D721Med (cell line): ENCODE measurements at places on chromosomes 11 and 22.

GRCh38 chr22:27906241-27906640, 12.8 kb downstream of the PITPNB start:
- no peak for DNase-seq

DNA sequence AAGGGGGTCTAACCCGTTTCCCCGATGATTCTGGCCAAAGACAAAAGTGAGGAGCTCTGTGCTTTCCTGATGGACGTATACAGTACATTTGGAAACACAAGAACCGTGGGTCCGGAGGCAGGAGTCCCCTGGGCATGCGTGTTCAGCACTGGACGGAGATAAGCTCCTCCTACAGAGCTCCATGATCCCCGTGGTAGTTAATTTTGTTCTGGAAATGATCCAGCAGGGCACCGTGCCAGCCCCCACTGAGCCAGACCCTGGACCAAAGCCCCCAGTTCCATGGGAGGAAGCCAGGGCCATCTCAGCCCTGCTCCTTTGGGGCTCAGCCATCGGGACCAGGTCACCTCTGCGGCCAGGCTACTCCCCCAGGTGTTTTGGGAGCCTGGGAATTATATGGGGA, 83.3 kb downstream of the TRMU start:
- no peak for DNase-seq

GRCh38 chr11:133937015-133937414, 19.8 kb downstream of the IGSF9B start:
- DNase-seq = no peak

DNA sequence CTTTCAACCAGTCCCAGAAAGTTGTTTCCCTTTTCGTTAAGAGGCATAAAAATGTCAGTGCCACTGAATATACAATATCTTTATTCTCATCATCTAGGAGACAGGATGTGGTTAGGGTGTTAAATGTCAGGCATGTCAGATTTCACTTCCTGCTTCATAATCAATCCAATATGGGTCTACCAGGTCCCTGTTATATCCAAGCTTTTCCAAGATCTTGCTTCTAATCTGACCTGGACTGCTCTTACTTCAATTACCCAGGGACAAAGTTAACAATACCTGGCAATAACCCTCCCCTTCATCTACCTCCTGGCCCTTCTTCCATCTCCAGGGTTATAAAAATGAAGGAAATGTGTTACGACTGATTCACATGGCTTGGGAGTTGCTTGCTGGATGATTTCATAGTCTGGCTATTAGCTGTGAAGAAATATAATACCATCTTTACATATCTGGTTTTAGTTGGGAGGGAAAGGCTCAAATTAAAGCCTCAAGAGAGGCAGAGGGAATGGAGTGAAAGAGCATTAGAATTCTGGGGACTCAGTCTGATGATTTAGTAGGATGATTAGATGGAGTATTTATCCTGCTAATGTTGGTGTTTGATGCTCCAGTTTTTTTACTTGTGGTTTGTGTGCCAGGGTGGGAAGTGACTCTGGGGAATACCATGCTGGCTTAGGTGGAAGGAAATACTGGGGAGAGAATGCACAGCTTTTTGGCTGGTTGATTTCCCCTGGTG, 534.3 kb downstream of the ETS1 start:
- no peak for DNase-seq

DNA sequence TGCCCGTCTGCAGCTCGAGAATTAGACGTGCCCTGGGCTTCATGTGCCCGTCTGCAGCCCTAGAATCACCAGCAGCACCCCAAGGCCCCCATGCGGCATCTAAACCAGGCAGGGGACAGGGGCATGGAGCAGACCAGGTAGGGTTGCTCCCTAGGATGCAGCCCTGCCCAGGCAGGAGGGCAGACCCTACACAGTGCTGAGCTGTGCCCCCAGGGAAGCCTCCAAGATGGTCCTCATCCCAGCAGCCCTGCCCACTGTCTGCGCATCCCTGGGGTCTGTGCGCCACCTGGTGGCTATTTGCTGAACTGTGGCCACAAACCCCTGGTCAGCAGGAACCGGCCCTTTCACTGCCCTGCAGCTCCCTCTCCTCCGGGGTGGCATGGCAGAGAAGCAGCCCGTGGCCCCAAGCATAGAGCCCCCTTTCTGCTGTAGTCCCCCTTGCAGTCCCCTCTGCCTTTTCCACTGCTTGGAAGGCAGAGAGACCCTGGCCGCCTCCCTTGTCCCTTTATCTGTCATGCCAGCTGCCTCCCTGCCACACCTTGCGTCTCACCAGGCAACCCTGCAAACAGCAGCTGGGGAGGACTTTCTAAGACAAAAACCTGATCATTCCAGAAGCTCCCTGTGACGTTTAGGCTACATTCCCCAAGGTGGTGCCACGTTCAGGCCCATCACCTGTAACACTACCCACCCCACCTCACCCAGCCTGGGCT, 86.6 kb downstream of the KCNQ1 start:
- DNase-seq = no peak

DNA sequence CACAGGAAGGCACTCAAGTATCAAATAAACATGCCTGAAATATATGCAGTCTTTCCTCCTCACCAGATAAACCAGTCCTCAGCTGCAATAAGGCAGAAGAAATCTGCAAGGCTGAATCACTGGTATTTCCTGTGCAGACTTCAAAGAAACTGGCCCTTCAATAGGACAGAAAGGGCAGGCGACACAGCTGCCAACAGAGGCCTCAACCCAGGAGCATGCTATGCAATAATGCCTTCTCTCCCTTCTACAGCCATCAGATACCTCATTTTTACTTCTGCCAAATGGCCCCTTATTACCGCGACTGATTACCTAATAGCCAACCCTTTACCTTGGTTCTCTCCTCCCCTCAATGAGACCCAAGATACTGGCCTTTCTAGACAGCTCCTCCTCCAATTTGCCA, 8.0 kb downstream of the NUMA1 start:
- DNase-seq = no peak

DNA sequence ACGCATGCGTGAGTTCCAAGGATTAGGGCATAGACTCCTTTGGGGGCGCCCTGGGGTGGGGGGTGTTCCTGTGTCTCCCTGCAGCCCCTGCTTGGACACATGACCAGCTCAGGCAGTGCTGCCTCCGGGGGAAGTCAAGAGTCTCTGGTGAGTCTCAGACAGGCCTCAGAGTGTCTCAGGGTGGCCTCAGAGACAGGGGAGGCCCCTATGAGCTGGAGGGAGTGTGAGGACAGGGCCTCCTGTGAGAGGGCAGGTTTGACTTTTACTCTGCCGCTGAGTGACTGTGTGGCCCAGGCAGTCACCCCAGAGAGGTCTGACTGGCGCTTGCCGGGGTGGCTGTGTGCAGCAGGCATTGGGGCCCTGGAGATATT, 41.2 kb upstream of the KCNQ1OT1 start:
- no peak for DNase-seq

DNA sequence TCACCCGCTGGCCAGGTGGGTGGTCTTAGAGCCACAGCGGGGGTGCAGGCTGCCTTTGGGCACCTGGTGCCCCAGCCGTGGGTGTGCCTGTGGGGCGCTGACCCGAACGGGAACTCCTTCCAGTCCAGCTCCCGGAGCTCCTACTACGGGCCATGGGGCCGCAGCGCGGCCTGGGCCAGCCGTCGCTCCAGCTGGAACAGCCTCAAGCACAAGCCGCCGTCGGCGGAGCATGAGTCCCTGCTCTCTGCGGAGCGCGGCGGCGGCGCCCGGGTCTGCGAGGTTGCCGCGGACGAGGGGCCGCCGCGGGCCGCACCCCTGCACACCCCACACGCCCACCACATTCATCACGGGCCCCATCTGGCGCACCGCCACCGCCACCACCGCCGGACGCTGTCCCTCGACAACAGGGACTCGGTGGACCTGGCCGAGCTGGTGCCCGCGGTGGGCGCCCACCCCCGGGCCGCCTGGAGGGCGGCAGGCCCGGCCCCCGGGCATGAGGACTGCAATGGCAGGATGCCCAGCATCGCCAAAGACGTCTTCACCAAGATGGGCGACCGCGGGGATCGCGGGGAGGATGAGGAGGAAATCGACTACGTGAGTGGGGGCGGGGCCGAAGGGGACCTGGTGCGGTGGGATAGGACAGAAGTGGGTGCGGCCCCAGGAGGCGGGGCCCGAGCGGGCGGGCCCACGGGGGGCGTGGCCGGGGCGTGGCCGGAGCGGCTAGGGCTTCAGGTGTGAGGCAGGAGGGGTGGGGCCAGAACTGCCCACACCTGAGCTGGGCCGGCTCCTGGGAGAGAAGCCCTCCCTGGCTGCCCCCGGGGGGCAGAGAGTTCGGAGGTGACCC, 91.5 kb downstream of the CACNA1I start:
- DNase-seq = no peak

- DNase-seq = no peak
Observed at GRCh38 chr11:4641501-4641900, 2.3 kb upstream of the OR51E1 start.

DNA sequence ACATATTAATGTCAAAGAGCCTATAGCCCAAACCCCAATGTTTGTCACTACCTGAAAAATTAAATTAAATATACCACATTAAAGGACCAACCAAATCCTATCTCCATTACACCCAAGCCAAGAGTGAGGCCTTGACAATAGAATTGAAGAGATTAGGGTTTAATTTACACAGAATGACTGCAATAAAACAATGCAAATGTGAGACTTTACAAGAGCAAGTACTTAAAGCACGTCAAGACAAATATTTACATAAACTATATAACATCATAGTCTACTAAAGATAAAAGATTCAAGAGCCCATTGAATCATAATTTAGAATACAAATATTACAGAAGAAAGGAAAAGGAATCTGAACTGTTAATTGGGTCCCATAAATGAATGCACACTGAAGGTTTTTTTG, 85.6 kb downstream of the CADM1 start:
- no peak for DNase-seq

DNA sequence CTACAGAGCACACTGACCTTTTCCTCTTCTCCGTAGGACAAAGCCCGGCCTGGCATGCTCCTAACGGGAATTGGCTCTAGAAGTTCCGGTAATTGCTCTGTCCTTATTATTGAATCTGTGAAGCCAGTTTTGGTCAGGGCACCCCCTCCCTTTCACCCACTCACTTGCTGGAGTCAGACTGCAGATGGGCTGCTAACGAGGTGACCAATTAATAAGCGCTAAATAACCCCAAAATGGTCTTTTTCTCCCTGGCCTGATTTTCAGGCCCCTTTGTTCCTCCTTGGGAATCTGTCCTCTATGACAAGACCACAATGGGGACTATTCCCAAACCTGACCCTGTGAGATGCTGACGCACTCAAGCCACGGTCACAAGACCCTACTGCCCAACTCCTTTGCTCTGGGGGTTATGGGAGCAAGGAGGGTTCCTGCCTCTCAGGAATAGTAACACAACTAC, 610.0 kb upstream of the CADM1 start:
- no peak for DNase-seq

- no peak for DNase-seq
Observed at GRCh38 chr11:83336993-83337392, 50.8 kb upstream of the CCDC90B start.

DNA sequence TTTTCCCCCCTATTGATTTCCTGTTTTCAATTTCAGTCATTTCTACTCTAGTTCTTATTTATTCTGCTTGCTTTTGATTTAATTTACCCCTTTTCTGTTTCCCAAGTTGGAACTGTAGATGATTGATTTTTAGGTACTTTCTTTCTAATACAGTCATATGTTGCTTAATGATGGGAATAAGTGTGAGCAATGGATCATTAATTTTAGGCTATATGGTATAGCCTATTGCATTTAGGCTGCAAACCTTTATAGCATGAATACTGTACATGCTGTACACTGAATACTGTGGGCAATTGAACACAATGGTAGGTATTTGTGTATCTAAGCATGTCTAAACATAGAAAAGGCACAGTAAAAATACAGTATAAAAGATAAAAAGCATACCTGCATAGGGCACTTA, 44.9 kb downstream of the DDX10 start:
- no peak for DNase-seq

DNA sequence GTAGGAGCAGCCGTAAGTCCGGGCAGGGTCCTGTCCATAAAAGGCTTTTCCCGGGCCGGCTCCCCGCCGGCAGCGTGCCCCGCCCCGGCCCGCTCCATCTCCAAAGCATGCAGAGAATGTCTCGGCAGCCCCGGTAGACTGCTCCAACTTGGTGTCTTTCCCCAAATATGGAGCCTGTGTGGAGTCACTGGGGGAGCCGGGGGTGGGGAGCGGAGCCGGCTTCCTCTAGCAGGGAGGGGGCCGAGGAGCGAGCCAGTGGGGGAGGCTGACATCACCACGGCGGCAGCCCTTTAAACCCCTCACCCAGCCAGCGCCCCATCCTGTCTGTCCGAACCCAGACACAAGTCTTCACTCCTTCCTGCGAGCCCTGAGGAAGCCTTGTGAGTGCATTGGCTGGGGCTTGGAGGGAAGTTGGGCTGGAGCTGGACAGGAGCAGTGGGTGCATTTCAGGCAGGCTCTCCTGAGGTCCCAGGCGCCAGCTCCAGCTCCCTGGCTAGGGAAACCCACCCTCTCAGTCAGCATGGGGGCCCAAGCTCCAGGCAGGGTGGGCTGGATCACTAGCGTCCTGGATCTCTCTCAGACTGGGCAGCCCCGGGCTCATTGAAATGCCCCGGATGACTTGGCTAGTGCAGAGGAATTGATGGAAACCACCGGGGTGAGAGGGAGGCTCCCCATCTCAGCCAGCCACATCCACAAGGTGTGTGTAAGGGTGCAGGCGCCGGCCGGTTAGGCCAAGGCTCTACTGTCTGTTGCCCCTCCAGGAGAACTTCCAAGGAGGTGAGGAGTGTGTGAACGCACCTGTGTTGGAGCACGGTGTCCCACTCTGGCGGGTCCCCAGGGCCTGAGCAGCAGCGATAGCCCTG, at the start of gene TAGLN:
TSS of gene TAGLN (plus strand) at position 318 of the 863 bp plus-strand sequence. CDS start 3,644 bp downstream, outside the sequence.
- DNase-seq = no peak

- no peak for DNase-seq
Observed at GRCh38 chr22:28250036-28250695, 331.1 kb upstream of the PITPNB start.

- DNase-seq = no peak
Observed at GRCh38 chr11:69476509-69476961, 4.9 kb upstream of the LINC01488 start.

DNA sequence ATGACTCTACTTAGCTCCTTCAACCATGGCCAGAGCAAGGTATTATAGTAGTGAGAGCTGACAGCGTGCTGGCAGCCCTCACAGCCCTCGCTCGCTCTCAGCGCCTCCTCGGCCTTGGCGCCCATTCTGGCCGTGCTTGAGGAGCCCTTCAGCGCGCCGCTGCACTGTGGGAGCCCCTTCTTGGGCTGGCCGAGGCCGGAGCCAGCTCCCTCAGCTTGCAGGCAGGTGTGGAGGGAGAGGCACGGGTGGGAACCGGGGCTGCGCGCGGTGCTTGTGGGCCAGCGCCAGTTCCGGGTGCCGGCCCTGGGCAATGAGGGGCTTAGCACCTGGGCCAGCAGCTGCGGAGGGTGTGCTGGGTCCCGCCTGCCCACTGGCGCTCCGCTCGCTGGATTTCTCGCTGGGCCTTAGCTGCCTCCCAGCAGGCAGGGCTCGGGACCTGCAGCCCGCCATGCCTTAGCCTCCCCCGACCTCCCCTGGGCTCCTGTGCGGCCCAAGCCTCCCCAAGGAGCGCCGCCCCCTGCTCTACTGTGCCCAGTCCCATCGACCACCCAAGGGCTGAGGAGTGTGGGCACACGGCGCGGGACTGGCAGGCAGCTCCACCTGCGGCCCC, 63.1 kb downstream of the SPATA19 start:
- DNase-seq = no peak

DNA sequence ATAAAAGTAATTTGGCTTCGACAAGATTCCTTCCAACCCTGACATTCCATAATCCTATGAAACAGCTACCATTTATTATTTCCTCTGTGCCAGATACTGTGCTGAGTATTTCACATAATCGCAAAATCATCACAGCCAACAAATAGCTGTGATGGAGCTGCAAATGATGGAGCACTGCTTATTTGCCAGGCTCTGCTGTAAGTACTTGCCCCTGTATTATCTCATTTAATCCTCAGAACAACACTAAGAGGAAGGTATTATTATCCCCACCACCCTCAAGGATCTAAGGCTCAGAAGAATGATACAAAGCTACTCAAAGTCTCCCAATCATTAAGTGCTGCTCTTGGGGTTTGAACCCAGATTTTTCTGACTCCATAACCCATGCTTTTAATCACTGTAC, 145.5 kb downstream of the CCDC34 start:
- DNase-seq = no peak
